ENCODE measurements at places on chromosomes 6 and 20.

- no peak for DNase-seq
These were observed 68.2 kb upstream of the EYA2 start for GRCh38 chr20:46826343-46826984.

DNA sequence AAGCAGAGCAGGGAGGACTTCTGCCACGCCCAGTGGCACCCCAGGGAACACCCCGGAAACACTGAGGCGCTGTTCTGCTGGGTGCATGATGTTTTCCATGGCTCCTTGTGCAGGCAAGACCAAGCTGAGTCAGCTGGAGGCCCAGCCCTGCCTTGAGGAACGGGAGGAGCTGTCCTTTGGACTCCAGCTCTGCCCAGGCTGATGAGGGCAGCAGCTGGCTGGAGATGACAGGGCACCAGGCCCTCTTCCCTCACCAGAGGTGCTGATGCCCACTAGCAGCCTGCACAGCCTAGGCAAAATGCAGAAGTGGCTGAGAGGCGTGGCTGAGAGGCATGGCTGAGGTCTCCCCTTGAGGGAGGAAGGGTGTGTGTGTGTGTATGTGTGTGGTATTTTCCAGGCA is 2.4 kb downstream of the C6orf132 start:
- DNase-seq, result no peak

- no peak for DNase-seq
These were observed 358.1 kb downstream of the RNGTT start for GRCh38 chr6:88605271-88605670.

DNA sequence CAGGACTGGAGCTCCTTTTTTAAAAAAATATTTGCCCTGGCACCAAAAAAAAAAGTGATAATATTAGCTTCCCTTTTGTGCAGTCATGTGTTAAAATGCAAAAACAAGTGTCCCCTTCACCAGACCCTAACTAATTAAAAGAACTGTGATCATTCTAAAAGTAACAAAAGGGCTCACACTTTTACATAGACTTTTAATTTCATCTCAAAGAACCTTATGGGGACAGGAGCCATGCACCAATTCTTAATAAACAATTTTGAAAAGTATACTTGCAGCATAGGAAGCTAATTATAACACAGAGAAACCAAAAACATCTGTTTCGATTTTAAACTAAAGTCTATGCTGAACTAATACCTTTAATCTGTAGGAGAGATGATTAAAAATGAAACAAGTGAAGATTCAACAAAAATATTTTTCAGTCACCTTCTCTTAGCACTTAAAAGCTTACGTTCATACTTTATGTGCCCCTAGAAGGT is 17.3 kb downstream of the STX7 start:
- no peak for DNase-seq

DNA sequence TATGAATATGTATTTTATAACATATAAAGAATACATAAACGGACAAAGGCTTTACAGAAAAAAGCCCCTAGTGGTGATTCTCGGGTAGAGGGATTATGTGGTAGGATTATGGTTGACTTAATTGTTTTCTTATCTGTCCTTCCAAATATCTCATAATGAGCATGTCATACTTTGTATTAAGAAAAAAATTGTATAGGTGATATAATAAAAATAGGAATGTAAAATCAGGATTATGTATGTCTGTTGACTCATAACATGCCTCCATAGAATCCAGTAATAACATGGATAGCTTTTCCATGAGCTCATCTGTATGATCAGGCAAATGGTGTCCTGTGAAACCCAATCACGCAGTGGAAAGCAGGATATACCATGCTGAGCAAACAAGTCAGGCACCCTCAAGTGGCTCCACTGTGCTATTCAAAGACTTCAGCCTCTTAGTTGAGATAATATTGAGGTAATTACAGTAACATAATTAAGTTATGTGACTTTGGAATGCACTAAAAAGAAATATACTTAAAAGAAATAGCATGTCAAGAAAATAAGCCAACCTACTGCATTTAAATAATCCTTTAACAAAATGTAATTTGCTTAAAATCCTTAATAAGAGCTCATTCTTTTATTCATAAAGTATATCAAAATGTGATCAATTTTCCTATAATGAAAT is 39.6 kb upstream of the PRELID3B start:
- DNase-seq, result no peak

DNA sequence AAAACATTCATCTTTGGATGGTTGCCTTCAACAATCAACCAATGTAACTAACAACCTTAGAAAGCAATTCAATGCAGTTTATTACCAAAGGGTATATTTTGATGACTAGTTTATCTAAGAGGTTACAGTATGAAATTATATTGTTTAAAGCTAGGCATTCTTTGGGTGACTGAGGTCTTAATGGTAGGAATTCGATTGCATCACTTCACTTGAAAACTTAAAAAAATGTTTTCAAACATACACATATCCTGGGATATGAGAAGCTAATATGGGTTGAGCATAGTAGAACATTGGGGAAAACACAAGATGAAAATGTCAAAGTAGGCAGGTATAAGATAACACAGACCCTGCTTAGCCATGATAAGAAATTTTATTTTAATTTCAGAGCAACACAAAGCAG is 144.6 kb upstream of the BMP5 start:
- DNase-seq, result no peak

DNA sequence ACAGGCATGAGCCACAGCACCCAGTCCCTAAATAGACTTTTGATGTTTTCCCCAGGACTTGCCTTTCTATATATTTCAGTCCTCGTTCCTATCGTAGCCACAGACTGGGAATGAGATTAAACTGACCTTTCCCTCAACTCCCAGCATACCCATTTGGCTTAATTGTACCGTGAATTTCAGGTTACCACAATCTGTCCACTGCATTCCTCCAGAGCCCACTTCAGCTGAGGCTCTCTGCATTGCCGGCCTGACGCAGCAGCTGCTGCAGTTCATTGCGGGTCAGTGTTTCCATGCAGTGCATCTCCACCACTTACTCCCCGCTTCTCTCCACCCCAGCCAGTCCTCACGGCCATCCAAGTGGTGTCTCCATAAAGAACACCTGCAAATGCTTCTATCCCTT is 103.1 kb upstream of the RIN2 start:
- no peak for DNase-seq

DNA sequence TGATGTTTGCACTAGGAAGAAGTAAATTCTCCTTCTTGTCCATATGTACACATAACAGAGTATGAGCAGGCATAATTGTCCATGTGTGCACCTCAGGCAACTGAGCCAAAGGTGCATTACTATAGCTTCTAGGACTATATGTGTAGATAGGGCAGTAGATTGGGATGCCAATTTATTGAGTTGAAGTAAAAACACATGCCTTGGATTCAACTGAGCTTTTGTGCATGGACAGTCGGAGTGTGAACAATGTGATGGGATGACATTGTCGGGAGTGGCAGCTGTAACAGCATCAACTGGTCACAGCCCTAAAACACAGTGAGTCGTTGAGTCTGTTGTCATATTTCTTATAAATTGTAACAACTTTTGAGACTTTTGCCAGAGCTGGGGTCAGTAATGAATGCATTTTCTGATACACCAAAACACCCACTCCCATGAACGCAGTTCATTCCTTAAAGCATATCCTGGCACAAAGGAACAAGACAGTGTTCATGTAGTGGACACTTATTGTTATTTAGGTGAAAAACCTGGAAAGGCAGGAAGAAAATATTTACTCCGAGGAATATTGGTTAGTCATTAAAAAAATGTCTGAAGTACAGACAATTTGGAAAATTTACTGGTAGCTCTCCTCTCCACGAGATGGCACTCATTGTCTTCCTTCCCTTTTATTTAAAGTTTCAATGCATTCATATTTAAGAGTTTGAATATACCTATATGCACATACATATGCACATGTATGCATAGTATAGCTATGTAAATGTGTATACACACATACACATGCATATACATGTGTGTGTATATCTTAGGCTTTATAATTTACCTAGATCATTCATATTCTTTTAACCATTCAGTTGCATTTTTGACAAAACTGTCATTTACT is 302.0 kb upstream of the STXBP5 start:
- no peak for DNase-seq

DNA sequence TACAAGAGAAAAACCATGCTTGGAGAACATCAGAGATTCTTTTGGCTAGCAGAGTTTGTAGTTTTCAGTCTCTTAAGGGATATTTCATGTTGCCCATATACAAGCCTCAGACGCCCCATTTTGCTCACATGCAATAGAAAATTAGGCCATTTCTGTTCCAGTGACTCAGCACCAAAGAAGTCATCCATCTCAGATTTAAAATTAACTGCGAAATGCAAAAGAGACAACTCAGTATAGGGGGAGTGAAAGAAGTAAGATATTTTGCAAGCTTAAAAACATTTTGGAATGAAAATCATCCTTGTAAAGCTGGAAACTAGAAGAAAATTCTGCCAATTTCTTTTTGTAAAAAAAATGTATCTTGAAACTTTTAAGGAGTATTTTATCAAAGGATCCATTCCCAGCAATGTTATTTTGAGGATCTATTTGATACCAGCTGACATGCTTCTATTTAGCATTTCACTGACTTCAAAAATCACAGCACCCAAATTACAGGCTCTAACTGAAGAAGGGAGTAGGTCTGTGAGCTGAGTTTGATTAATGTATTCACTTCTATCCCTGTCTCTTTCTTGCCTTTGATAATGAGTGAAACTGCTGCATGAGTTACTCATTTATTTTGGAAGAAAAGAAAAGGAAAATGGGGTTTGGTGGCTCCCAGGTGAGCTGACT is 223.7 kb upstream of the SULF2 start:
- DNase-seq, result no peak

DNA sequence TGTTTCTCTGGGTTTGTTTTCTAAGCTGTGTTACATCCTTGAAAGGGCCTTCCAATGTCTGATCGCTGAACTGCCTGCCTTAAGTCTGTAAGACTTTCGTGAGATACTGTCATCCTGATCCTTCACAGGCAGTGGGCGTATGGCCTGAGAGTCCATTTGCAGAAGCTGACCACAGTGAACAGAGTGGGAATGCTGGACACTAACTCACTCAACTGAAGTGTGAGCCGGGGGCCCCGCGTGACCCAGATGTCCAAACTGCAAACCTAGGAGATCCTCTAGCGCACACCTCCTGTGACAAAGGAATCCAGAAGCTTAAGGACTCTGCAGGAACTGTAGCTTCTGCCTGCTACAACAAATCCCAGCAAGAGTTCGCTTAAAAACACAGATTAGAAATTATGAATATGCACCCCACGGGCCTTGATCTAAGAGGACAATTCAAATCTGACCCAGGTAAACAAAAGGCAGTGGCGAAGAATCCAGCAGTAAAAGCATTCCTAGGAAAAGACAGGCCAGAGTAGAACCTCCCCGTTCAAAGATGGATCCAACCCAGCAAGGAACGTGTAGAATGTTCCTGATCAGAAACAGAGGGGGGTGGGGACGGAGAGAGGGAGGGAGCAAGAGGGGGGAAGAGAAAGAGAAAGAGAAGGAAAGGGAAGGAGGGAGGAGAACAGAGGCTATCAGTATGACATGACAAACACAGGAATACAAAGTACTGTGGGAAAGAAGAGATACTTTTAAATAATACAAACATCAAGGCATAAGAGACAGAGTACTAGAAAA is 135.0 kb upstream of the AFDN start:
- no peak for DNase-seq

DNA sequence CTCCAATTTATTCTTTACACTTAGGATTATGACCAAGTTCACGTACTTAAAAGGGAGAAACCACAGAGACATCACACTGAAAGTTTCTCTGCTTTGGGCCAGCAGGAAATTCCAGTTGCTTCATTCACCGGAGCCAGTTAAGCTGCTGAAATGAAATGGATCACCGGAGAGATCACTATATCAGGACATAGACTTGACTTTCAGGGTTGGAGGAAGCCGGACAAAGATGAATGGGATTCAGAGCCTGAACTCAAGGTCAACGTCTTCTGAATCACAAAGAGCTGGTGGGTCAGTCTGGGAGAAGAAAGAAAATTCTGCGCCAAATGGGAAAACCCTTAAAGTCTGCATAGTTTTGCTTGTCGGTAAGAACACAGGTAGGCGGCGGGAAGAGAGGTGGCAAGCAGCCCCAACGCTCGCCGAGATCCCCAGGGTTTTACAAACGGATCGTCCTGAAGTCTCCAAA is 81.9 kb upstream of the CCDC28A start:
- DNase-seq, result no peak

- no peak for DNase-seq
These were observed 1209.7 kb upstream of the MAP3K7 start for GRCh38 chr6:91796603-91797002.

DNA sequence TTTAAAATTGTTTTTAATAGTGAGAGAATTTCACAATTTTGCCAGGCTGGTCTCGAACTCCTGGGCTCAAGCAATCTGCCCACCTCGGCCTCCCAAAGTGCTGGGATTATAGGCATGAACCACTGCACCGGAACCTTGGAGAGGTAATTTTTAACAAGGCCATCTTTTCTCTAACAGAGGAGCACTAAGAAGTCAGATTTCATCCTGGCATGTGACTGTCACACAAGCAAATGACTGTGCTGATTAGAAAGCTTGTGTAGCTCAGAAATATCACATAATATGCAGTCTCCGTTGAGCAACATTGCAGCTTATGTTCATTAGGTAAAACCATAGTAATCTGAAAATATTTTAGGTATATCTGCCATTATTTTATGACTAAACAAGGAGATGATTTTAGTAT is 156.0 kb downstream of the CCDC170 start:
- no peak for DNase-seq

DNA sequence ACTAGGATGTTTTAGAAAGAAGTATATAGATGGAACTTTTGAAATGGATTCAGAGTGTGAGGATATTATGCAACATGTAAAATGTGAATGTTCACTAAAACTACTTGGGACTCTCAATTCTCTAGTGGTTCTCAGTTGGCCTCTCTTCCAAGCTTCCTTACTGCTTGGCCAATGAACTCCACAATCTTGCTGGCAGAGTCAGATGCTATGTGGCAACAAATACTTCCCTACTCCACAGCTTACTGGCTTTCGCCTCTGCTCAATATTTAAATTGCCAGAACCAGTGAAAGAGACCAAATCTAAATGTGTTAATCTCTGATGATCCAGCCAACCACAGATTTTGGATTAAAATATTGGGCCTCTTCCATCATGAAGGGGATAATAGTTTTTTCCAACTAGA is 138.4 kb downstream of the HTR1B start:
- DNase-seq, result no peak

DNA sequence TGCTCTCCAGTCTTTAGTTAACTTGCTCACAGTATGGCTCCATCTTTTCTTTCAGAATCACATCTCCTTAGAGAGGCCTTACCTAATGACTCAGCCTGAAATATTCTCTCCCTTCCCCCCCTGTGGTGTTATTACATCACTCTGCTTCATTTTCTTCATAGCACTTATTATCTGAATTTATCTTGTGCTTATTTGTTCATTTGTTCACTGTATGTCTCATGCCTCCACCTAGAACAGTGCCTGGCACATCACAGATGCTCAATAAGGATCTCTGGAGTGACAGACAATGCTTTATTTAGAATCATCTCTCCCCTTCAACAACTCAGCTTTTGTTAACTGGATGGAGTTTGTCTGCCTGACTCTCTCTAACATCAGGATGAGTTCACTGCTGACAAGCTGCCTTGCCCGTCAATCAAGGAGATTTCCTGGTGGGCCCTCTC is 96.6 kb upstream of the MAN1A1 start:
- no peak for DNase-seq

GRCh38 chr20:58623579-58624473 is 27.3 kb upstream of the STX16 start:
- no peak for DNase-seq

GRCh38 chr6:27650620-27651370 is 177.9 kb upstream of the ZNF184 start:
- DNase-seq, result no peak

- DNase-seq, result no peak
These were observed 44.6 kb upstream of the KCNK16 start for GRCh38 chr6:39366931-39367618.
